Large intestine (tissue), 12 donors: ENCODE measurements at places on chromosomes 12 and 14. TPM values are rescaled to one million over a fixed set of nuclear protein-coding genes. Genes with fewer than 3 reads are reported as not detected.

DNA sequence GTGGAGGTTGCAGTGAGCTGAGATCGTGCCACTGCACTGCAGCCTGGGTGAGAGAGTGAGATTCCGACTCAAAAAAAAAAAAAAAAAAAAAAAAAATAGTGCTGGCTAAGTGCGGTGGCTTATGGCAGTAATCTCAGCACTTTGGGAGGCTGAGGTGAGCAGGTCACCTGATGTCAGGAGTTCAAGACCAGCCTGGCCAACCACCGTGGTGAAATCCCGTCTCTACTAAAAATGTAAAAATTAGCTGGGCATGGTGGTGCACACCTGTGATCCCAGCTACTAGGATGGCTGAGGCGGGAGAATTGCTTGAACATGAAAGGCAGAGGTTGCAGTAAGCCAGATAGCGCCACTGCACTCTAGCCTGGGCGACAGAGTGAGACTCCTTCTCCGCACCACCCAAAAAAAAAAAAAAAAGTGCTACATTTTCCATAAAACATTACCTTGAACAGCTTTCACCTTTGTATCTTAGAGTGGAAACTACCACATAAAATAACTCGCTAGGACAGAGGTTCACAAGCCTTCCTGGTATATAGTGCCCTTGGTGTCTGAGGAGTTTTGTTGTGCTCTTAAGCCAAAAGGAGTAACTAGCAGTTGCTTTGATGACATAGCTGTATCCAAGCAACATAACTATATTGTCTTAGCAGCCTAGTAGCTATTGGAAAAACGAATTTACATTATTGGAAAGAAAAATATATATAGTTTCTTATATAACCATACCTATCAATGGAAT is 11.1 kb downstream of the PTGES3 start:
- DNase-seq, result peak; percentile 86

DNA sequence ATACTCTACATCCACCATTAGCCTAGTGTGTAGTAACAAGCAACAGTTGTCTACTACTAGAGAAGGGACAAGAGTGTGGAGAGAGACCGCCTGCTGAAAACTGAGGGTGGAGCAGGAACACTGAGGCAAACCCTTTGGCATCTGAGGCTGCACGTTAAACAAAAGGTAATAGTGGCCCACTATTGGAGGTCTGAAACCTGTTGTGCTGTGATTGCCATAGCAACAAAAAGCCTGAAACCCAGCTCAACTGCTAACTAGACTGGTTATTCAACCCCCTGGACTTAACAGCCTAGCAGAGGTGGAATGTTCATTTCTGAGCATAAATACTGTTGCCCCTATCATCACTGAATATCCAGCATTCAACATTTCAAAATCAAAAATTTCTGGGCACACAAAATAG is 43.0 kb downstream of the PPP4R4 start:
- DNase-seq, result no peak

GRCh38 chr14:98651037-98651436 is 621.0 kb downstream of the BCL11B start:
- DNase-seq, result no peak

DNA sequence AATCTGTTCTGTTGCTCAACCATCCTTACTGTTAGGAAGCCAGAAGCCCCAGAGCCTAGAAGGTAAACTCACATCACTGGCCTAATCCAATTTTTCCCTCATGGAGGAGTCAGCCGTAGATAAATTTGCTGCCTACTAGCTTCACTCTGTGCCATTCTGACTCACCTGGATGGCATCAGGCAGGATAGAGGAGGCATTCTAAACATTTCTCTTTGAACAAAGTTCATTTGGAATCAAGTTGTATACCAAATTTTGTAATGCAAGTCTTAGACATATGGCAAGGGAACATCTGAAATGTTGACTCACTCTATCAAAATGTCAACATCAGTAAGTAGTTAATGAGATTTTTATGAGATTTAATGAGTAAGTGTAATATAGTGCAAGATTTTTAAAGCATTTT is 13.6 kb upstream of the TBC1D30 start:
- DNase-seq, result no peak

GRCh38 chr12:56389412-56389811 is 26.8 kb upstream of the APOF start:
- DNase-seq, result peak; percentile 35

DNA sequence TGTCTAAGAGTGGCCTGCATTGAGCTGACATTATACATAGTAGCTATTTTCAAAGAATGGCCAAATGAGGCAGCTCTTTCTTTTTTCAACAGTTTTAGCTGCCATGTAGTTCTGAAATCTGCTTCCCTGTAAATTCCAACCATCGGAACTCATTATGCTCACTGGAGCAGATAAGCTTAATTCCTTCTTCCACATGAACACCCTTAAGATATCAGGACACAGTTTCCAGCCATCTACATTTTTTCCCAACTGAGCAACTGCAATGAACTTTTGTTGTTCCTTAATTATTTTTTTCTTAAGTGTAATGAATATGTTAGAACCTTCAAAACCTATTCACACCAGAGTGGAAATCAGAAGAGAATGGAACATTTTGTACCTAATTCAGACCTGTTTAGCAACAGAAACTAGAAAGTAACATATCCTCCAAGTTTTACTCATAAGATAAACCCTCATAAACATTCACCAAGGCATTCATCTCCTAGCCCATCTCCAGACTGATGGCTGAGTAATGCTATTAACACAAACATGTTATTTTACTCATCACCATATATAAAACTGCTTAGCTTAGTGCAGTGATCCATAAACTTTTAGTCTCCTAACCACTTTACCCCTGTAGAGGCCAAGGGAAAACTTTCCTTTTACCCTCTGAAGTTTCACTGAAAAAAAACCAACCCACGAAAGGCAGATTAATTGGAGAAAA is 296.1 kb upstream of the SYT1 start:
- DNase-seq, result no peak

CLMN gene
- polyA plus RNA-seq, result 18.7 TPM

TAS2R20 gene
- polyA plus RNA-seq, result 2.5 TPM

GRCh38 chr12:94761559-94761958 is 111.2 kb upstream of the TMCC3 start:
- no peak for DNase-seq
